ENCODE measurements at places on chromosomes 7 and 10.

- DNase-seq, result no peak
These were observed 394.9 kb upstream of the DPP6 start for GRCh38 chr7:153657182-153657800.

- DNase-seq, result no peak
These were observed 1.3 kb downstream of the KAZALD1 start for GRCh38 chr10:101063050-101063525.

GRCh38 chr10:9635691-9636090, 1382.0 kb upstream of the CELF2 start:
- DNase-seq, result no peak

DNA sequence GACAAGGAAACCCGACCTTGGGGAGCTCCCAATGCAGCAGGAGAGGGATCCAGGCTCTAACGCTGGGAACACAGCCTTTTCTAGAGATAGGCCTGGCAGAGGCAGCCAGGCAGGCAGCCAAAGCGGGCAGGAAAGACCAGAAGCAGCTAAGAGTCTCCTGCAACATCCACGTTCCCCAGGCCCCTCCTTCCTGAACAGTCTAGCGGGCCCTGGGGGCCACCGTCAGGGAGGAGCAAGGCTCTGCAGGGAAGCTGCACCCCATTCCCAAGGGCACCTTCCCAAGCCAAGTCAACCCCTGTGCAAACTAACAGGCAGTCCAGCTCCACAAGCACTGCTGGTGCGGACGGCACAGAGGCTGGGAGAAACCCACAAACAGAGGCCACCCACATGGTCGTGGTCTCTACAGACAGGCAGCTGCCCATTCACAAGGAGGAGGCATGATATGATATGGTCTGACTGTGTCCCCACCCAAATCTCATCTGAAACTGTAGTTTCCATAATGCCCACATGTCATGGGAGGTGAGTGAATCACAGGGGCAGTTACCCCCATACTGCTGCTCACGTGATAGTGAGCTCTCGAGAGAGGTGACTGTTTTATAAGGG, 115.7 kb downstream of the MAD1L1 start:
- peak; percentile 18 for DNase-seq
